ENCODE measurements at places on chromosomes 7 and 10. TPM values are rescaled to one million over a fixed set of nuclear protein-coding genes. Genes with fewer than 3 reads are reported as not detected.

AKR1C2 gene
- total RNA-seq: 104 TPM

AGBL3 gene
- total RNA-seq: 4.9 TPM

TBXAS1 gene
- total RNA-seq: 18.4 TPM

GCK gene
- total RNA-seq: 1.7 TPM

ABCC2 gene
- total RNA-seq: 1.7 TPM

EPO gene
- total RNA-seq: not detected

DPCD gene
- 13.8 TPM for total RNA-seq

MLXIPL gene
- total RNA-seq: 6.1 TPM

CDHR1 gene
- total RNA-seq: 6.4 TPM

NRP1 gene
- 52.5 TPM for total RNA-seq

CRTAC1 gene
- total RNA-seq: 2.5 TPM

SLC25A13 gene
- total RNA-seq: 25.3 TPM
